ENCODE measurements at places on chromosomes 13 and 19. TPM values are rescaled to one million over a fixed set of nuclear protein-coding genes. Genes with fewer than 3 reads are reported as not detected.

CERS1 gene
- not detected for total RNA-seq

COX7A1 gene
- not detected for total RNA-seq

CBY2 gene
- 0.53 TPM for total RNA-seq

HNRNPM gene
- total RNA-seq, result 314 TPM

SHISA7 gene
- not detected for total RNA-seq

DNA sequence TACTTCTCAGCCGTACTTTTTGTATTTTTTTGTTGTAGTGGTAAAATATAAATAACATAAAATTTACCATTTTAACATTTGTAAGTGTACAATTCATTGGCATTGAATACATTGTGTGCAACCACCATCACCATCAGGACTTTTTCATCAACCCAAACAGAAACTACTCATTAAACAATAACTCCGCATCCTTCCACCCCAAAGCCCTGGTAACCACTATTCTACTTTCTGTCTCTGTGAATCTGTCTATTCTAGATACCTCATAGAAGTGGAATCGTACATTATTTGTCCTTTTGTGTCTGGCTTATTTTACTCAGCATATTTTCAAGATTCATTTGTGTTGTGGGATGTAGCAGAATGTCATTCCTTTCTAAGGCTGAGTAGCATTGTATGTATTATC, 38.5 kb downstream of the USPL1 start:
- H3K4me1 ChIP-seq, result no peaks in the 10 kb centered on the region
- no peak for DNase-seq

DNA sequence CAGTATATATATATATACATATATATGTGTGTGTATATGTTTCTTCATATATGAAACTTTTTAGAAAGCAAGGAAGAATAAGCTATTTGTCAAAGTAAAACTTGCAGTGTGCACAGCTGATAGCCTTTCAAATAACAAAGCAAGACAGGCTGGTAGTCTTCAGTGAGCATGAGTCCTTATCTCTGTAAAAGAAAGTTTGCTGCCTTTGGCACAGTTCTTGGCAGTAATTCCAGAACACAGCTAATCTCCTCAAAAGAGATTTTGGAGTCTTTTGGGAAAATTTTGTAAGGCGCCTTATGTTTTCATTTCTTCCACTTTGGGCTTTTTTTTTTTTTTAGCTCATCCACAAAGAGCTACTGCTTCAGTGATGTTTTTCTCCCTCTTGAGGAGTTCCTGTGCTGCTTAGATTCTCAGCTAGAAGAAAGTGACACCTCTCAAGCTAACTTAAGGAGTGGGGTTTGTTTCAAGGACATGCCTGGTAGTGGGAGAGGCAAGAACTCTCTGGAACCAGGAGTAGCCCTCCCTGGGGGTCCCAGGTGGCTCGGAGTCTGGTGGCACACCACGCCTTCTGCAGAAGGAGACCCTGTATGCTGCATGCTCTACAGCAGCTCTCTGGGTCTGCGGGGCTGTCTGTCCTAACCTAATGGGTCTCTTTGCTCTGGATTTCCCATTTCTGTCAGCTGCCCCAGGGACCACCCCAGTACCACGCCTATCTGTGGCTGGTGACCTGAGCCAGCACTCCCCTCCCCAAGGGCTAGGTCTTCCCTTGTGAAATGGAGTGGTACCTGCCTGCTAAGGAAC, 58.8 kb downstream of the TNFRSF19 start:
- no peak overlapping the region for H3K4me3 ChIP-seq
- no peak for DNase-seq
- no peaks in the 10 kb centered on the region for H3K27me3 ChIP-seq
- peaks cover 13% of the 10 kb centered on the region for H3K36me3 ChIP-seq

DNA sequence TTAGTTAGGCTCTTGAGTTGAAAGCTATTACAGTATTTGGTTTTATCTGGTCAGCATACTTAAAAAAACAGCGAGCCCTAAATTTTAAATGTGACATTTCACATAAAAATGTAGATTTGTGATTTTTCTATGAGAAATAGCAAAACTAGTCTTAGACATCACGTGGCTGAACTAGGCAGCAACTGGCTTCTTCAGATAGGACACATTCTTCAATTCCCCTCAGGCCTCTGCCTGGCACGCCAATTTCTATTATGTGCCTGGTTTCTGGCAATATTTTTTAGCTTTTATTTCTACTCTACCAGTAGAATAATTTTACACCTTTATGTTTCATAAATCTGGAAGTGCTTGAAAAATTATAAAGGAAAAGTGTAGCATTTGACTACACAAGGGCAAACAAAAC, 433.7 kb downstream of the DIAPH3 start:
- no peak for DNase-seq
- H3K27ac ChIP-seq, result no peak overlapping the region
- H3K4me3 ChIP-seq, result no peak overlapping the region
- H3K27me3 ChIP-seq, result no peaks in the 10 kb centered on the region
- H3K36me3 ChIP-seq, result no peaks in the 10 kb centered on the region

DNA sequence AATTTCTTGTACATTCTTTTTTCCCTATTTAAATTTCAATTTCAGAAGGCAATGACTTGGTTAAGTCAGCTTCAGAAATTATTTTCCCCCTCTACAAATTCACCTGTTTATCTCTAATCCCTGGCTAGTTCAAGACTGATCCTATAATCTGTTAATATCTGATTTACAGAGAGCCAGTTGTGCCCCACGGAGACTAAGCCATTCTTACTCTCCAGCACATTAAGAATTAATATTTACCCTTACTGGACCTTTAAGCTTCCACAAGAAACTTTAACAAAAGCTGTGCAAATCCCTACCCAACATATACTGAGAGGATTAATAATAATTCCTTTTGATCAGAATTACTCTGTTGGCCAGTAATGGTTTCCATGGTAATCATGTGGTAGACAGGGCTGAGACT, 786.2 kb downstream of the PCDH9 start:
- no peaks in the 10 kb centered on the region for H3K36me3 ChIP-seq
- no peaks in the 10 kb centered on the region for H3K4me1 ChIP-seq
- H3K27ac ChIP-seq, result no peak overlapping the region
- no peak overlapping the region for H3K4me3 ChIP-seq

GRCh38 chr13:98997011-98997730, 19.3 kb upstream of the DOCK9 start:
- DNase-seq, result no peak
- peaks cover 16% of the 10 kb centered on the region for H3K4me1 ChIP-seq
- H3K36me3 ChIP-seq, result no peaks in the 10 kb centered on the region
- H3K27ac ChIP-seq, result no peak overlapping the region
- no peak overlapping the region for H3K4me3 ChIP-seq

- H3K27me3 ChIP-seq, result no peaks in the 10 kb centered on the region
- H3K36me3 ChIP-seq, result no peaks in the 10 kb centered on the region
- H3K4me1 ChIP-seq, result no peaks in the 10 kb centered on the region
- no peak for DNase-seq
- no peak overlapping the region for H3K4me3 ChIP-seq
These were observed 328.9 kb upstream of the SLC10A2 start for GRCh38 chr13:103395139-103395538.

- no peak for DNase-seq
- no peak overlapping the region for H3K27ac ChIP-seq
- no peaks in the 10 kb centered on the region for H3K36me3 ChIP-seq
- H3K4me3 ChIP-seq, result no peak overlapping the region
These were observed 36.1 kb upstream of the KLF2 start for GRCh38 chr19:16288544-16288943.

DNA sequence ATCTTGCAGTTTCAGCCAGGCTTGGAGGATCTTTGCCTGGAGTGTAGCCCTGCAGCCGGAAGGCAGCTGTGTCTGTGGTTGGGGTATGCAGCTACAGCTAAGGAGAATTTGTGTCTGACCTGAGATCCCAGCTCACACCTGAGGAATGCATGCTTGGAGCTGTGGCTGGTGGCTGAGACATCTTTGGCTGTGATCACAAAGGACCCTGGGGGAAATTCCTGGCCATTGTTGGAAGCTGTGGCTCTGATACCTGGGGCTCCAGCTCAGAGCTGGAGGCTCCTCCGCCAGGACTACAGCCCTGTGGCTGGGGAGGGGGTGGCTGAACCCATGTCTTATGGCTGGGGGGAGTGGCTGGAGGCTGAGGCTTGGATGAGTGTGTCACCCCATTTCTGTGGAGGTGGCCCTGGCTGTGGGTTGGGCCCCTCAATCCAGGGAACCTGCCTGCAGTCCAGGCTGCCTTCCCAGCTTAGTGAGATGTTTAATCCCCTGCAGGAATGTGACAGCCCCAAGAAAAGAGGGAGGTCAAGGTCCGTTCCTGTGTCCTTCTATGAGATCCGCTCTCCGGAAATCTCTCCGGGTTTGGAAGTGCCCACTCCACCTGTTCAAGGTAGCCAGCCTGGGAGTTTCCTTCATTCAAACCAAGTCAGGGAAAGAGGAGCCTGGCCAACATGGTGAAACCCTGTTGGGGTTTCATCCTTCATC, 27.6 kb downstream of the ARHGEF18 start:
- DNase-seq, result no peak
- H3K36me3 ChIP-seq, result no peaks in the 10 kb centered on the region
- H3K27me3 ChIP-seq, result no peaks in the 10 kb centered on the region
- no peaks in the 10 kb centered on the region for H3K4me1 ChIP-seq
- H3K4me3 ChIP-seq, result no peak overlapping the region

DNA sequence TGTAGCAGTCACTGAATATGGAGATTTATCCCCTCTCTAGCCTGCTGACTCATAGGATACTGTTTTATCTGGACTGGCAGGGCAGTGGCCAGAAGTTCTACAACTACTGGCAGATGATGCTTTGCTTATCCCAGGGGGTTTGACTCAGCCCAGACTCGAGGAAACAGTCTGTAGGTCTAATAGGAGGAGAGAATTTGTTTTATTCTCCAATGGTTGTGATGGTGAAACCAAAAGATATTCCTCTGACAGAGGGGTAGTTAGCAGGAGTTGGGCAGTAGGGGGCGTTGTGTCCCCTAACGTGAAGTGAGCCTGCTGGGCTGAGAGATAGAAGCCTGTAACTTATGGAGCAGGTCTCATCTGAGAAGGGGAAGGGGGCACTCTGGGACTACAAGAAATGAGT, 74.9 kb downstream of the WTIP start:
- no peaks in the 10 kb centered on the region for H3K36me3 ChIP-seq
- no peak for DNase-seq
- no peak overlapping the region for H3K27ac ChIP-seq
- H3K4me1 ChIP-seq, result no peaks in the 10 kb centered on the region
- no peak overlapping the region for H3K4me3 ChIP-seq

GRCh38 chr19:46021531-46022041, 1.3 kb downstream of the PGLYRP1 start:
- H3K4me3 ChIP-seq, result no peak overlapping the region
- no peaks in the 10 kb centered on the region for H3K36me3 ChIP-seq
- no peak for DNase-seq
- H3K27ac ChIP-seq, result no peak overlapping the region
- no peaks in the 10 kb centered on the region for H3K4me1 ChIP-seq
- no peaks in the 10 kb centered on the region for H3K27me3 ChIP-seq

DNA sequence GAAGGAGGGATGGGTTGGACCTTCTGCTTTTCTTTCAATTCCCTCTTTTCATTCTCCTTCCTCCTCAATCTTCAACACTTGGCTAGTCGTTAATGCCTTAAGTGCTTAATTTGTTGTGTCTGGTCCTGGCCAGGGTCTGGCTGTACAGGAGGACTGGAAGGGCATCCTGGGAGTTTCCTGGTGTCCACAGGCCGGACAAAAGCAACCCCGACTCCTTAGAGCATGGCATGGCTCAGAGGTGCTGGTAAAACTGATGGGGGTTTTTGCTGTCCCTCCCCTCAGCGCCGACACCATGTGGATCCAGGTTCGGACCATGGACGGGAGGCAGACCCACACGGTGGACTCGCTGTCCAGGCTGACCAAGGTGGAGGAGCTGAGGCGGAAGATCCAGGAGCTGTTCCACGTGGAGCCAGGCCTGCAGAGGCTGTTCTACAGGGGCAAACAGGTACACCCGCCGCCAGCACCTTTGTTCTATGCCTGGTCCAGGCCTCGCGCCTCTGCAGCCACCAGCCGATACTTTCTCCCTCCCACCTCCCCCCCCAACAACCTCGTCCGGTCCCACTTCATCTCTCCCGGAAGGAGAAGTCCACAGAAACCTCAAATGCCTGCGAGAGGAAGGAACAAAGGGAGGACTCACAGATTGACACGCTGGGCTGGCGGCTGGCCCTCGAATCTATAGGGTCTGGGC, 1.4 kb downstream of the UHRF1 start:
- H3K4me1 ChIP-seq, result peaks cover 33% of the 10 kb centered on the region
- H3K27ac ChIP-seq, result peak overlapping the region; percentile 78
- H3K27me3 ChIP-seq, result no peaks in the 10 kb centered on the region
- H3K36me3 ChIP-seq, result peaks cover 3% of the 10 kb centered on the region

DNA sequence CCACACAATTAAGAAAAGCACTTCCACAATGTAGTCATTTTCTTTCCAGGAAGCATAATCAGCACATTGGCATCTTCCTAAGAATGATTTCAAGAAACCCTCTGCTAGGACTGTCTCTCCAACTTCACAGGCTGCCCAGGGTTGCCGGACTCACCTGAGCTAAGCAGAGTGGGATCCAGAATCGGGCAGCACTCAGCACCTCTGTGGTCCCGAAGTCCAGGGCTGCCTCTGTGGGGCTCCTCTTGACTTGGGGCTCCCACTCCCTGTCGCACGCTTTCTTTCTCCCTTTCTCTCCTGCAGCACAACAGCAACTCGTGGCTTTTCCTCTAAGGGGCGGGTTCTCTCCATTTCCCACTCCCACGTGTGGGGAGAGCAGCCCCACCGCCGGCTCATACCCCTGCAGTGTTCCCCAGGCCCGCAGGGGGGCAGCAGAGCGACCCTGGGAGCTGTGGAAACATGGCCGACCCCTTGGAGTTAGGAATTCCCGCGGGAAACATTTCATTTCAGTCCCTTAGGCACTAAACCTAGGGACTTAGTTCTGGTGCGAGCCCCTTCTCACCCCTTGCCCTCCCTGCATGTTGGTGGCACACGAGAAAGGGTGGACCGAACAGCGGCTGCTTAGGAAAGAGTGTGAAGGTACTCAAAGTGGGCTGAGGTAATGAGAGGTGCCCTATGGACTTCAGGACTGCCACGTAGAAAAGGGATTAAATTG, at the start of gene TMEM272:
Gene TMEM272, minus strand, starts transcription at position 316 of the 712 bp plus-strand sequence. CDS start 6,647 bp downstream, outside the sequence.
- no peak within 1 kb of the TSS for H3K4me3 ChIP-seq
- H3K36me3 ChIP-seq, result no peaks in the 10 kb centered on the region
- no peaks in the 10 kb centered on the region for H3K4me1 ChIP-seq
- no peak within 1 kb of the TSS for H3K27ac ChIP-seq
- H3K27me3 ChIP-seq, result no peaks in the 10 kb centered on the region

DNA sequence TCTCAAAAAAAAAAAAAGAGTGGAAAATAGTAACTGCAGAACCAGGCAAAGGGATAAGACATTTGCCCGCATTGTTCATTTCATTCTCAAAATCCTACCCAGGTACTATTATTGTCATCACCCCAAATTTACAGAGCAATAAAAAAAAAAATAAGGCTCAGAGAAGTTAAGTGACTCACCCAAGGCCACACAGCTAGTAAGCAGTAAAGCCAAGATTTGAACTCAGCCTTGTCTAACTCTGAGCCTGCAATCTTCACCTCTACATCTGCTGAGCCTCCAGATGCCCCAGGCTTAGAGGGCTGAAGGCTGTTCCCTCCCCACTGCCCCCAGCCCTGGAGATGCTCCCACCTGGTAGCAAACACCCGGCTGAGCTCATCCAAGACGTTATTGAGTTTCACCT, 61.0 kb downstream of the UNC13A start:
- no peaks in the 10 kb centered on the region for H3K36me3 ChIP-seq
- H3K27ac ChIP-seq, result no peak overlapping the region
- DNase-seq, result no peak
- H3K4me1 ChIP-seq, result no peaks in the 10 kb centered on the region

GRCh38 chr13:98509271-98510155, 67.4 kb downstream of the STK24 start:
- H3K4me3 ChIP-seq, result no peak overlapping the region
- H3K36me3 ChIP-seq, result 0 out of 2 replicates have a peak, but pooled peaks cover 2% of the 10 kb centered on the region
- peak; percentile 79 for DNase-seq
- no peaks in the 10 kb centered on the region for H3K27me3 ChIP-seq
- H3K27ac ChIP-seq, result peak overlapping the region; percentile 72
